ENCODE measurements at places on chromosomes 2 and 18. TPM values are rescaled to one million over a fixed set of nuclear protein-coding genes. Genes with fewer than 3 reads are reported as not detected.

The TAF4B gene
- polyA plus RNA-seq, result 18.0 TPM

The ODC1 gene
- polyA plus RNA-seq, result 207 TPM

The DHRS9 gene
- 3.3 TPM for polyA plus RNA-seq

The RAX gene
- polyA plus RNA-seq, result not detected

The SNORC gene
- not detected for polyA plus RNA-seq
